ENCODE measurements at places on chromosomes 2 and 18.

- peak; percentile 12 for DNase-seq
These were observed 19.3 kb upstream of the POU3F3 start for GRCh38 chr2:104834431-104835153.

DNA sequence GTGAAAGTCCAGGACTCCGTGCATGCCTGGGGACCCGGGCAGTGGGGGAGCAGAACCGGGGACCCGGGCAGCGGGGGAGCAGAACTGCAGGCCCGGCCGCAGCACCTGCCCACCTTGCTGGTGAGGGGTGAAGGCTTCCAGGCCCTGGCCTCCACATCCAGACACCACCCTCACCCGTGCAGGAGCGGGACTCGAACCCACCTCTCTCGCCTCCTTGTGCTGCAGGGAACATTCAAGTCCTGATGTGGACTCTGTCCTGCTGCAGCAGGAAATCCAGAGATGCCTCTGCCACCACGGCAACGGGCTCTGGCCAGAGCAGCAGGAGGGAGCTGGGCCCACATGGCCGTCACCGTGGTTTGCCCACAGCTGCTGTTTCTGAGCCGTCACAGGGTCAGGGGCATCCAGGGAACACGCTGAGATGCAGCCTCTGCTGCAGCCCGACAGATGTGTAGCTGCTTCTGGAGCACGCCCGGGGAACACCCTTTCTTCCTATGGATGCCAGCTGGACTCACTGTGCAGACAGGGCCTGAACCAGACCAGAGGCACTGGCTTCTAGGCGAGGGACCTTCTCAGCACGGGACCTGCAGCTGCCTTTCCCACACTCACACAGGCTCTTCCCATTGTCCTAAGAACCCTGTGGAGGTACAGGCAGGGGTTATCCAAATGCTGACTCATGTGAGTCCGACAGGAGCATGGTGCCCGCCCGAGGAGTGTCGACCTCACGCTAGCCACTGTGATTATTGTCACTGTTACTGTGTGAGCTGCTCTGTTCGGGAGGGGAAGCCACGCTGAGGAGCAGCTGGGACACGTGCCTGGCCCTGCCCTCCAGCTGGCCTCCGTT is 89.2 kb upstream of the CTDP1 start:
- no peak for DNase-seq

GRCh38 chr2:8684540-8684877 is 2.7 kb downstream of the ID2 start:
- peak; percentile 77 for DNase-seq

DNA sequence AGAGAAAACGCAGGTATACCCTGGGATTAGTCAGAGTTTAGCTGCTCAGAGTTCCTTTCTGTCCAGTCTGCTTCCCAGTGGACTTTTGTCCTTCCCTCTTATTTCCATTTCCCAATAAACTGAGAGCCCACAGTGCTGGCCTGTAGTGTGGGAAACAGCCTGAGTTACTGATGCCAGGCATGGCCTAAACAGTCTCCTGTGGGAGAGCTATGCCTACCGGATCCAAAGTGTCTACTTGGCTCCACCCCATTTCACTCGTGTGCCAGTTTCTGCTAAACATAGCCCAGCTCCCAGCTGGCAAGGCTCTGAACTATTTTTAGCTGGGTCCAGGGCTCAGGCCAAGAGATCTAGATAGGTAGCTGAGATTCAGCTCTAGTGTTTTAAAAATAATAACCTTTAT is 15.6 kb upstream of the PPP1CB start:
- DNase-seq: peak; percentile 99

- DNase-seq: no peak
These were observed 159.2 kb upstream of the THUMPD2 start for GRCh38 chr2:39938035-39938835.

GRCh38 chr2:218658671-218659257 is 659 bp downstream of the ZNF142 start:
- DNase-seq: peak; percentile 49

- no peak for DNase-seq
These were observed 3.1 kb upstream of the TMEM150A start for GRCh38 chr2:85605406-85606115.

DNA sequence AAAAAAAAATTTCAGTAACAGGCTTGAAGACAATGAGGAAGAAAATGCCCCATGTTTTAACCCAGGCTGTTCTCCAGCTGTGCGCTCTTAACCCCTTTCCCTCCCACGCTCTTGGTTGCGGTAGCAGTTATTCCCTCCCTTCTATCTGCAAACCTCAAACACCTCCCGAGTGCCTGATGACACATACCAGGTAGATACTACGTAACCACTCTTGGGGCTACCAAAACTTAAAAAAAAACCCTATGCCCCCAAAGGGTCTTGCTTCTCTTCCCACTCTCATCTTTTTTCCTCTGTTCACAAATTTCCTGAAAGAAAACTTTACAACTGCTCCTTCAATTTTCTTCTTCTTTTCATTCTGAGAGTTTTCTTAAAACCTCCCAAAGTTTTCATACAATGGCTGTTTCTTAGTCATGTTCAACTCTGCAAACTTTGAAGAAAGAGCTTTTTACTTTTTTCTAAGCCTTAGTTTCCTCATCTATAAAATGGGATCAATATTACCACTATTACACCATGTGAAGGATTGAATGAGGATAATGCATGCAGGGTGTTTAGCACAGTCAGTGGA is 4.9 kb upstream of the DRC1 start:
- DNase-seq: no peak

DNA sequence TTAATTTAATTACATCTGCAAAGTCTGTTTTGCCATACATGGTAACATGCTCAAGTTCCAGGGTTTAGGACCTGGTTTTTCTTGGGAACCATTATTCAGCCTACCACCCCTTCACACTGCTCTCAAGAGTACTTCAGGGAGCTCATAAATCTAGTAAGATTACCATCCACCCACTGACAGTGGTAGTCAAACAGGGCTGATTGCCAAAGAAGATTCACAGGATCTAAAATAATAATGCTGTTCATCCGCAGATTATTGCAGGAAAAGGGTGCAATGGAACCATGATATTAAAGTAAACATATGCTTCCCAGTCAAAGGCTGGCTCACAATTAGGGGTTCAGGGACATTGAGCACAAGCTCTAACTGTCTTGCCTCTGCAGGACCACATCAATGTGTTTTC is 148.0 kb upstream of the CYRIA start:
- DNase-seq: no peak

DNA sequence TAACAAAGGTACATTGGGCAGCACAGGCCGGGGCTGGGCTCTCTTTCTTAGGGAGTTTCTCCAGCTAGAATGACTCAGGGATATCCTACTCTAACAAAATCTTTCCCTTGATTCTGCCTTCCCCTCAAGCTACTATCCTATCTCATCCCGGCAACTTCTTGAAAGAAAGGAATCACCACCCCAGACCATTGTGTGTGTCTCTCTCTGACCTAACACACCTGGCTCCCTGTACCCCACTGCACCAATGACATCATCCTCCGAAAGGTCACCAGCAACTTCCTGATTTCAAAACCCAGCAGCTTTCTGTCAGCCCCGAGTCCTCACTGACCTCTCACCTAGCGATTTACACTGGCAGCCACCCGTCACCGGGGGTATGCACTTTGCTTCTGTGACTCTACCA is 72.1 kb upstream of the MAP4K4 start:
- DNase-seq: no peak

- no peak for DNase-seq
These were observed 112.1 kb upstream of the HAAO start for GRCh38 chr2:42904576-42904876.

DNA sequence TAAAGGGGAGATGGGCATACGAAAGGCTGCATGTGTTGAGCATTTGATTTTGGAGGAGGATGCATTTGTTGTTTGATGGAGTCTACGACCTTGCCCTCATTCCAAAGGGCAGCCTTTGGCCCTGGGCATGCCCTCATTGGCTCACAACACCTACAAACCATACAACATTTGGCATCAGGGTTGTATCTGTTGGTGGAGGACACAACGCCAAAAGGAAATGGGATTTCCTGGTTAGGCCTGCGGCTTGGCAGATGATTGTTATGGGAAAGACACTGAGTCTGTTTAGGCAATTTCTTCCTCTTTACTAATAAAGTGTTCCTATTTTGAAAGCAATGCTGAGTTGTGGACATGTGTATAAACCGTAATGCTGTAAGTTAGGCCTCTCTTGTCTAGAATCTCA is 246.9 kb downstream of the LDLRAD4 start:
- peak; percentile 59 for DNase-seq

DNA sequence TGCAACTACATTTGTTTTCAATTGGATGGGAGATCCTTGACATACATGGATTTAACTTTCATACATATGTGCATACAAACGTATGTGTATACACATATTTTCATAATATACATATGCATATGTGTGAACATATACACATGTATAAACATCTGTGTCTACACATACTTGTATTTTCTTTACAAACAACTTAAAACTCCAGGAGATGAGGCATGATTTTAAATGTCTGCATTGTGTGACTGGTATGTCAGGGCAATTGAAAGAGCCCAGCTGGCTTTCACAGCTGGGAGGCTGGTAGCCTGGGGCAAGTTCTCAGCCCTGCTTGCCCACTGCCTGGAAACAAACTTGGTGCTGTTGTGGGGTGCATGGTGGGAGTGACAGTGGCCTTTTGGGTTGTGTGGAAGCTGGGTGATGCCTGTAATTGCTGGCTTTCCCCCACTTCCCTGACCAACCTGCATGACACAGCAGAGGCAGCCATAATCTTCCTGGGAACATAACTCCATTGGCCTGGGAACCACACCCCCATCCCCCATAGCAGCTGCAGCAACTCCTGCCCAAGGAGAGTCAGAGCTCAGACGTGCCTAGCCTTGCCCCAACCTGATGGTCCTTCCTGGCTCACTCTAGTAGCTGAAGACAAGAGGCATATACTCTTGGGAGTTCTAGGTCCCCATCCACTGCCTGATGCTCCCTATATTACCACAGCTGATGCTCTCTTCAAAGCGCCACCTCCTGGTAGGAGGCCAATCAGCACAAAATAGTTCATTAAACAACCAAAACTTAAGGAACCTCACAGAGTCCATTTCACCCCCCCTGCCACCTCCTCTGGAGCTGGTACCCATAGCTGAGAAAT is 158.3 kb downstream of the CERS6 start:
- no peak for DNase-seq

- no peak for DNase-seq
These were observed 6.0 kb downstream of the SLC4A3 start for GRCh38 chr2:219633276-219634065.

DNA sequence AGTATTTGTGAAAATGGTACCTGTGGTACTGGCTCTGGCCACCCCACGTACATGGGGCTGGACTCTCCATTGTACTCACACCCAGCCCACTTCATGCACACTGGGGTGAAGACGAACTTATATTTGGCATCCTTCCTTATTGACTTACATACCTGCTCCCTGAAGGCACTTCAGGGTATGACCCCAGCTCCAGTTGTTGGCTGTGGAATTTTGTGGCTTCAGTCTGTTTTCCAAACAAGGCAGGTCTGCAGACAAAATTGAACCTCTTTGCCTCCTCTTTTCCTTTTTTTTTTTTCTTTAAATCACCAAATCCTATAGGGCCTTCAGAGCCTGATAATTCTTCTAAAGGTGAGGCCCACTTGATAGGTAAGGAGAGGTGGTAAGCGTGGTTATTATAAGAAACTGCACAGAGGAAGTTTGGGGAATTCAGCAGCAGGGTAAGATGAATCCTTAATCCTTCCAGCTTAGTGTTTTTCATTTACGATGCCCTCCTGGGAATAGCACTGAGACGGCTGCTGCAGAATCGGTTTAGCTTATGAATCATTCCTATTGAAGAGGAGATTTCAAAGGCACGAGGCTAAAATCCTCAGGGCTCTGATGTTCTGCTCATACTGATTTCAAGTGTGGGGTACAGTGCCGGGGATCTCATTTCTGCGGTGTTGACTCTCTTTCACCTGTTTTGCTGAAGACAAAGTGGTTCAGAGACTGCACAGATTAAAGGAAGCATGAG is 55.2 kb downstream of the KIF5C start:
- no peak for DNase-seq

- peak; percentile 72 for DNase-seq
These were observed 44.7 kb downstream of the MC5R start for GRCh38 chr18:13868501-13869271.

- DNase-seq: no peak
These were observed 405.7 kb downstream of the FBXO15 start for GRCh38 chr18:73741946-73742345.

- no peak for DNase-seq
These were observed 20.2 kb downstream of the MGAT4A start for GRCh38 chr2:98710734-98711133.

DNA sequence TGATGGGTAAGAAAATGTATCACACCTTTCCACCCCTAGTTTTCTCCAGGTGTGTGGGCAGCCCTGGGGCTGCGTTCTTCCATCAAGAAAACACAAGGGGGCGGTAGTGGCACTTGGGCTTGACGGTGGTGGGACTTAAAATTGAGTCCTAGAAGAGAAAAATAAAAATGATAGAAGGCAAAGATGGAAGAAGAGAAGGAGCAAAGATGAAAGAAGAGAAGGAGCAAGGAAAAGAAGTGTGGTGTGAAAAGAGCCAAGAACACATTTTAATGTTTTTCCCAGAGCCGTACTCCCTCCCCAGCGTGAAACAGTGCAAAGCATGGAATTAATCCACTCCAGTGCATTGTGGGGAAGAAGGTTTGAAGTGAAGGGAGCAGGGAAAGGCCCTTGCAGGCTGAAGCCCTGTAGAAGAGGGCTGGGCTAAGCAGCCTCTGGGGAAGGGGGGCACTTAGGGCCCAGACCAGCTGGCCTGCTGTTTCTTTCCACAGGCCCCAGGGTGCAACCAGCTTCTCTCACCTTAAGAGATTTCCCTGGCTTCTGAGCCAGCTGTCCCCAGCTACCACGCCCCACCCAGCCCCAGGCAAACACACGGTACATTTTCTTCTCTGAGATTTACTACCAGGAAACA is 256.8 kb downstream of the RNF152 start:
- peak; percentile 55 for DNase-seq

DNA sequence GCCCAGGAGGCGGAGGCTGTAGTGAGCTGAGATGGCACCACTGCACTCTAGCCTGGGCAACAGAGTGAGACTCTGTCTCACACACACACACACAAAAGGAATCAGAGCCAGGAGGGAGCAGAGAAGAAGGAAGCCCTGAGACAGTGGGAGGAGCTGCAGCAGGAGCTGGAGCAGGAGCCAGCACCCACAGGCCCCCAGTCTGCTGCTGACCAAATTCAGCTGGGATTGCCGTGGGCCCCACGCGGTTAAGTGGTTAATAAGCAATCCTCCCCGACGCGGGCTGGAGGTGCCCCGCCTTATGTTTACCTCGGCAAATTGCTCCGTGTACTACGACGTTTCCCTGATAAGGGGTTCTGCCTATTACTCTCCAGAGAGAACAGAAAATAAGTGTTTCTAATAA is 265.3 kb downstream of the TWIST2 start:
- peak; percentile 20 for DNase-seq

Data from cerebellar cortex (tissue), 1 donor.